Activated naive CD4-positive, alpha-beta T cell treated with anti-CD3 and anti-CD28 coated beads for 36 hours (primary cell): ENCODE measurements at places on chromosomes 3 and 15. TPM values are rescaled to one million over a fixed set of nuclear protein-coding genes. Genes with fewer than 3 reads are reported as not detected.

GRCh38 chr3:123892195-123892594 is 8.1 kb upstream of the MYLK start:
- H3K4me3 ChIP-seq = no peak overlapping the region
- H3K27me3 ChIP-seq = peaks cover 19% of the 10 kb centered on the region
- H3K27ac ChIP-seq = no peak overlapping the region
- H3K36me3 ChIP-seq = peaks cover 5% of the 10 kb centered on the region
- DNase-seq = no peak

Gene TM6SF1
- 3.4 TPM for total RNA-seq

Gene FAM81A
- 0.79 TPM for total RNA-seq

Gene BRPF1
- 19.4 TPM for total RNA-seq
